ENCODE measurements at places on chromosomes 2 and 18.

GRCh38 chr2:3643371-3644245 lies 14.4 kb upstream of the ALLC start:
- DNase-seq, result no peak

- DNase-seq, result no peak
Observed at GRCh38 chr2:10770956-10771750, 41.4 kb downstream of the PDIA6 start.

- no peak for DNase-seq
Observed at GRCh38 chr2:160256507-160256906, 56.4 kb upstream of the ITGB6 start.

GRCh38 chr18:24446953-24447538 lies 13.4 kb upstream of the HRH4 start:
- DNase-seq, result no peak

- no peak for DNase-seq
Observed at GRCh38 chr2:48482769-48483168, 47.2 kb upstream of the STON1 start.

DNA sequence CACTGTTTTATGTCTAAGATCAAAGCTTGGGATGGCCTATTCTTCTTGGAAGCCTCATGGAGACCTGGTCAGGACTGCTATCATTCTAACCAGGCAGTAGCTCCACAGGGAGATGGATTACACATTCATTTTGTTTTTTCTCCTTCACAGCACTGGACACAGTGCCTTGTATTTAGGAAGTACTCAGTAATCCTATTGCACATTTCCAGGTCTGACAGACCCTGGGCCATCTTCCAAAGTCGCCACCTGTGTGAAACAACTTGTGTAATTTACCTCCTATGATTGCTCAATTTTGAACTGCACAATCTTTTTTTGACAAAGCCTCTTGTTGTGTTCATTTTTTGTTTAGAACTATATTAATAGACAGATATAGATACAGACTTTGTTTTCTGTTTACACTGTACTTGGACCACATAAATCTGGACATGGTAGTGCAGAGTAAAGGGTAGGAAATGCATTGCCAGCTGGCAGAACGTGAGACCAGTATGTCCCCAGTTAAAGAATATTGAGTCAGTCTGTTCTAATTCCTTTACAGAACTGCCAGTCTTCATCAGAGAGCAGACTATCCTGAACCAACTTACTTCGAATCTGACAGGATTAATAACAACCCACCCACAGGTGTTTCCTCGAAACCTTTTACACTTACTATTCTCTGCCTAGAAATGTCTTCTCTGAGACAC lies 277.8 kb upstream of the CYRIA start:
- no peak for DNase-seq

GRCh38 chr2:134252092-134252750 lies 1.7 kb upstream of the MGAT5 start:
- no peak for DNase-seq

- peak; percentile 65 for DNase-seq
Observed at GRCh38 chr18:21264651-21265050, 22.6 kb downstream of the GREB1L start.

GRCh38 chr2:171178993-171179392 lies 18.3 kb upstream of the TLK1 start:
- no peak for DNase-seq

- no peak for DNase-seq
Observed at GRCh38 chr2:135615404-135615803, 84.1 kb downstream of the R3HDM1 start.

GRCh38 chr2:26528836-26529235 lies 50.9 kb upstream of the OTOF start:
- peak; percentile 1 for DNase-seq

GRCh38 chr2:20516646-20517341 lies 69.9 kb downstream of the RHOB start:
- no peak for DNase-seq

DNA sequence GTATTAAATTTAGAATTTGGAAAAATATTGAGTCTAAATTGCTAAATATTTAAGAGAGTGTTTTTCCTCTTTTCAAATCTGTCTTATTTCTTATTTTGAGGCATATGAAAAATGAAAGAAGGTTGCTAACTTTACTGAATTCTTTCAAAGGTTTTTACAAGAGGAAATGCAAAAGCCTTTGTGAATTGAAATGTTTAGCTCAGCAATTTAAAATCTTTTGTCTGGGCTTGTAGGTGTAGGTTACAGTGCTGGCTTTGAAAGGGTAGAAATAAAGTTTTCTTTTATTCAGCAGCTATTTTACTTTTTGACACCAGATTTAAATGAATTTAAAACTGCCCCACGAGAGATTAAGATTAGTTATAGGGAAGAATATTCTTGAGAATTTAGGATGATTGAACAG lies 192.0 kb downstream of the CDH7 start:
- DNase-seq, result peak; percentile 45

- DNase-seq, result no peak
Observed at GRCh38 chr2:124663645-124663997, 638.5 kb downstream of the CNTNAP5 start.

- DNase-seq, result no peak
Observed at GRCh38 chr2:161982548-161983330, 91.3 kb downstream of the DPP4 start.

DNA sequence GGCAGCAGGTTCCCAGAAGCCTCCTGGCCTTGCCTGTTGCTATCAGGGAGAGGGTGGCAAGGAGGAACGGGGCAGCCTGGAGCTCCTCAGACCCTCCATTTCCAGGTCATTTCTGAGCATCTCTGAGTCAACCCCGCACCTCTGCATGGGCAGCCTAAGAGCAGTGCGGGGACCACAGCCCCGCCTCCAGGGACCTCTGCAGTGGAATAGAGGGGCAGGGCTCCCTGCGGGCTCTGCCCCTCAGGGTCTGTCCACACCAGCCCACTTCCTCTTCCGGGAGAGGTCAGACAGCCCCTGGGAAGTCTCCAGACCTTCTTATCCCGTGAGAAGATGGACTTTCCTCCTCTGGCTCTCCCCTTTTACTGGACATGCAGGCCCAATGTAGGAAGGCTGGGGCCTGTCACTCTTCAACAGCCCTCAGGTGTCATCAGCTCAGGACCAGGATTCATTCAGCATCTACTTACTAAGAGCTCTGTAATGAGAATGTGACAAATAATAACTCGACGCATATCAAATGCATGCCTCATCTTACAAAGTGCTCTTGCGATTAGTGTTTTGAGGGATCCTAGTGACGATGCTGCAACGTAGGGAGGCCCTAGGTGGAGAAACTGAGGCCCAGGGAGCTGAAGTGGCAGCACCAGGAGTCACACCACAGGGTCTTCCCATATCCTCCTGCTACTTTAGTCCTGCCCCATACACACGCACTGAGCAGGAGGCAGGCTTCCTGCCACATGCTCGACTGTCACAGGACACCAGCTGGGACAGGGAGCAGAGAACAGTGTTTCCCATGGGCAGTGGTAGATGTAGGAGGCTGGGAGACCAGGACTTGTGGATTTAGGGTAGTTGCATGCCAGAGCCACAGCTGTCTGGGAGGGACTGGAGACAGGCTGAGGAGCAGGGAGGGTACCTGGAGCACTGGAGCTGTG lies 28.0 kb downstream of the SH2D6 start:
- DNase-seq, result no peak

DNA sequence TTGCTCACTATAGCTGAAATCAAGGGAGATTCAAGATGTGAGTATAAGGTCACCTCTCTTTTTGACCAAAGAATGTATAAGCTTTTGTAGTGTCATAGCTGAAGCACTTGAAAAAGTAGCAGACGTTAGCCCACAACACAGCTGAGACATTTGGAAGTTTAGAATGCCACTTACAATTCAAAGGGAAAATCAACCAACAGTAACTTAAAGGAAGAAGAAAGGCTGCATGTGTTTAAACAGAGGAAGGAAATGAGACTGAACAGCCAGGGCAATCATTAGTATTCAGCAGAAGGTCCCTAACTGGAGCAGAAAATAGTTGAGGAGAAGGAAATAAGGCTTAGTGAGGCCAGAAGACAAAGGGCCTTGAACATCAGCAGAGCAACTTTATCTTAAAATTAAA lies 23.5 kb upstream of the SCG2 start:
- DNase-seq, result no peak

DNA sequence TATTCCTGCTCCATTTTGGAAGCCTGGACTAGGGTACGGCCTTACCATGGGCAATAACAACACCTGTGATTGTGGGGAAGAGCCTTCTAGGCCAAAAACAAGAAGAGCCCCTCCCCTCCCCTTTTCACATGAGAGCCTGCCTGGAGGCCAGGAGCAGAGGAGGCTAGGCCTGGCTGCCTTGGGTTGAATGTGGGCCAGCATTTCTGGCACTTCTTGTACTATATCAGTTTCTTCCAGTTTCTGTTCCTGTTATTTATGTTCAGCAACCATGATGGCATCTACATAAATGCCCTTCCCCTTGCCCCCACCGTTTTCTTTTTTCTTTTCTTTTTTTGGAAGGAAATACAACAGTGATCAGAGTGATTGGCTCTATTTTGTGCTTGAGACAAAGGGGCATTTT lies 58.4 kb downstream of the KCTD18 start:
- no peak for DNase-seq

GRCh38 chr2:198880986-198881385 lies 576.8 kb downstream of the SATB2 start:
- no peak for DNase-seq

DNA sequence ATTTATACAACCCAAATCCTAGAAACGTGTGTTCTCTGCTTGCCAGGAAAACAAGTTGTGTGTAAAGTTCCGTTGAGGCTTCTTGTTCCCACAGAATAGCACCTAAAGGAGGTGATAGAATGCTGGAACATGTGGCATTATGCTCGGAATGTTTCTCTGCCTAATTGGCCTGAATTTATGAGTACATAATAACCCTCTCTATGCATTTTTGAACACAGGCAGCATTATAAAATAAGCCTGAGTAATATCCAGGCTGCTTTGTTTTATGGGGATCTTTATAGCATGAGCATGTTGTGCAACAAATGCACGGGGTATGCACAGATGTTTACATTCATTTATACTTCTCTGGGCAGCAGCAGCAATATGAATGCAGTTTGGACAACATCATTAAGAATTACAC lies 385.7 kb downstream of the MBD2 start:
- DNase-seq, result no peak
